ENCODE measurements at places on chromosomes 3 and 15. TPM values are rescaled to one million over a fixed set of nuclear protein-coding genes. Genes with fewer than 3 reads are reported as not detected.

The SIDT1 gene
- total RNA-seq, result not detected

The CYFIP1 gene
- total RNA-seq, result 158 TPM

The SLC25A38 gene
- total RNA-seq, result 27.5 TPM

The CCDC174 gene
- 13.5 TPM for total RNA-seq

The GRAMD2A gene
- 45.0 TPM for total RNA-seq

DNA sequence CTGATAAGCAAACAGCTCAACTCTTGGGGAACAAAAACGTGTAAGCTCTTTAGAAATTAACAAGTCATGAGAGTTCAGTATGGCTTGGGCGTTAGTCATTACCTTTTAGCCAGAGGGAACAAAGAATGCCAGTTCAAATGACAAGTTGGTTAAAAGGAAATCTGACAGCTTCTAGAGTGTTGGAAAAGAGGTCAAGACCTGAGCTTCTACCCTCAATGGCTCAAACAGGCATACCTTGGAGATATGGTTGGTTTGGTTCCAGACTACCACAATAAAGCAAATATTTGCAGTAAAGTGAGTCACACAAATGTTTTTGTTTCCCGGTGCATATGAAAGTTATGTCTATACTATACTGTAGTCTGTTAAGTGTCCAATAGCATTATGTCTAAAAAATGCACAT lies 136.1 kb downstream of the CACNA1D start:
- DNase-seq, result peak; percentile 29

DNA sequence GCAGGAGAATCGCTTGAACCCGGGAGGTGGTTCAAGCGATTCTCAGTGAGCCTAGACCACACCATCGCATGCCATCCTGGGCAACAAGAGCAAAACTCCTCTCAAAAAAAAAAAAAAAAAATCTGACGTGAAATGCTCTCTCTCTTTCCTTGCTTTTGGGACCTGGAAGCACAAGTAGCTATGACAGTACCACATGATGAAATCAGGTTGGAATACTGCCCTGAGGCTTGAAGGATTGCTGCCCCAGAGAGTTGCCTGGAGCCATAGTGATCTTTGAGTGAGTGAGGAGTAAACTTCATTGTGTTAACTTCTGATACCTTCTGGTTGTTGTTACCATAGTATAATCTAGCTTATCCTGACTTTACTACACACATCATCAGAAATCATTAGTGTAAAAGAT lies 23.3 kb downstream of the AKAP13 start:
- peak; percentile 56 for DNase-seq

DNA sequence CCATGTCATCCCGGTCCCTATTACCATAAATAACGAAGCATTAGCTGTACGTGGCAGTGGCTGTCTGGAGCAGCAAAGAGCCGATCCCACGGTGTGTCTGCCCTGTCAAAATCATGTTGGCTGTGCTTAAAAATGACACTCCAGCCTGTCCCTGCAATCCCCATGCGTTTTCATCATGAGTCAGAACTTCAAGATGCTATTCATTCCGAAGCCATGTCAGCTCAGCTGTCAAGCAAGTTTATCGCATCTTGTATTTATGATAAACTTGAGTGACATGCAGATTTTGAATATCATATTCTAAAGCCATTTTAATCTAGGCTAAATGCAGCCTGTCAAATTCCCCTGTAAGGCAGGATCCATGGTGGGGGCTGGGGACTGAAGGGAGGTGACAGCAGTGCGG lies 152.4 kb downstream of the TJP1 start:
- DNase-seq, result peak; percentile 29

DNA sequence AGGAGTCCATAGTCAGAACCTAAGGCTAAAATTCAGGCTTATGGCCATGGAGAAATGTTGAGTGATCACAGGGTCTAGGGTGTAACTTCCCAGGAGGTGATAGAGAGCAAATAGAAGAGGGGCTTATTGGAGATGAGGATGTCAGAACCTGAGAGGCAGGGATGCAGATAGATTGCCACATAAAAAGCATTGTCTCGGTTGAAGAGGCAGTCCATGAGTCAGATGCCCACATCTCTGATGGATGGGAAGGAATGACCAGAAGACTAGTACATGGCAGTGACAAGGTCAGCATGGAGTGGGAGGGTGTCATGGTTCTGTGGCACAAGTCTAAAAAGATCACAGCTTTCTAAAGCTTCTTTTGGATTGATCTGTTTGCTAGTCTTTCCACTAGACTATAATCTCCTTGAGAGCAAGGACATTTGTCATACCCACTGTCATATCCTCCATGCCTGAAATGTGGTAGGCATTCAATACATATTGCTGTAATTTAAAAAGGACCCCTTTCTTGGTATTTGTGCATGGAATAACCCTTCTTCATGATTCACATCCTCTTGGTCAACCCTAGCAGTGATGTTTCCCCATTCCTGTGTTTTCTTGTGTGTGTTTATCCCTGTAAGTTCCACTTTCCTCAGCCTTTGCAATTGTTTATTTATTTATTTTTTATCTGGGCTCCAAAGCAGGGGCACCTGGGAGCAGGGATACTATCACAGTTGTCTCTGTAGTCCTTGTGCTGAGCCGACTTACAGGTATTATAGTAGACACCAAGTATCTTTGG lies 613.4 kb upstream of the CFAP20DC start:
- no peak for DNase-seq

DNA sequence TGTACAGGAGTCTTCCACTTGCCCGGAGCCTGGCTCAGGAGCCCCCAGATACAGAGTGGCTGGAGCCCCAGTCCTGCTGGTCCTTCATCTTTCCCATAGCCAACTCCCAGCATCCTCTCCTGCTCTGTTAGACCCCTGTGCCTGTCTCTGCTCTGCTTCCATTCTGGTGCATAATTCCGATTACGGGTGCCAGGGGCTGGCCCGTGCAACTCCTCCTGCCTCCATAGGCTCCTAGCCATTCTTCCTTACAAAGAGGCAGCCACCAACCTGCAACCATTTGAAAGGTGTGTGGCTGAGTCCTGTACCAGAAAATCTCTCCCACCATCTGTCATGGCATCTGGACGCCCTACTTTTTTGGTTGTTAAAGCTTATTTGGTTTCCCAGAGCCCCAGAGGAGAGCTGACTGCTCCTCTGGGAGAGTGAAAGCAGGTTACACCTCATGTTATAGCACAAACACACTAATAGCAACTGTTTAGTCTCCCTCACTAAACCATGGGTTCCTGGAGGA lies 5.2 kb upstream of the RAD18 start:
- no peak for DNase-seq

DNA sequence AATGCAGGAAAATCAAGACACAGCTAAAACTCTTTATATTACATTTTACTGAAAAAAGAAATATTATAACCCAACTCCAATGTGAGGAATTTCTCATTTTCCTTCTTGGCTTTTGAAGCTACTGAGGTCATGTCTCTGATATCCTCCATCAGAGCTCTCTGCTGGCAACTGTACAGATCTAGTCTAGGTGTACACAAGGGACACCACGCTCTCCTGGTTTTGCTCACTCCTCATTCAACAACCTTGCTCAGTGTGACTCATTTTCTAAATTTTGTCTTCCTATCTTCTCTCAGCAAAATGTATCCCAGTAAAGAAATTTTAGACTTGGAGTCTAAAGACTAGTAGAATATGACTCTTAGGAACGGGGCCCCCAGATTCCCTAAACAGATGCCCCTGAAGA lies 144.3 kb downstream of the KCNMB2 start:
- DNase-seq, result no peak

- DNase-seq, result no peak
Measured at GRCh38 chr3:171526146-171526545, 65.9 kb upstream of the TNIK start.

GRCh38 chr3:41431386-41431785 lies 232.1 kb downstream of the CTNNB1 start:
- DNase-seq, result no peak

Measured in mammary epithelial cell (primary cell).